ENCODE measurements at places on chromosomes 3 and 15. TPM values are rescaled to one million over a fixed set of nuclear protein-coding genes. Genes with fewer than 3 reads are reported as not detected.

The GOLGA6L25 gene
- total RNA-seq, result not detected

The CSPG5 gene
- not detected for total RNA-seq

- ATAC-seq, result no peak
Measured at GRCh38 chr15:81916451-81916850, 129.4 kb downstream of the MEX3B start.

DNA sequence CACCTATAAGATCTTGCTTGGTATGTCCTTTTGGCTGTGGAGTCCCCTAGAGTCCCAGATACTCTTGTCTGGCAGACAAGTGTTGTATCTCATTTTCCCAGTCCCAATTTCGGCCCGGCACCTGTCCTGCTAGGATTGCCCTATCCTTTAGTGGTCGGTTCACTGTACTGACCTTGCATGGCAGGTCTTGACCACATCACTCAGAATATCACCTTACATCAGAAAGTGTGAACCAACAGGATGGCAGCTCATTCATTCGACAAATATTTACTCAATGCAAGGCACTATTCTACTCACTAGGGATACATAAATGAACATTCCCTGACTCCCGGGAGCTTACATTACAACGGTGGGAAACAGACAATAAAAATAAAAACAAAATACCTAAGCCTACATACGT lies 5.7 kb upstream of the CCDC80 start:
- no peak for ATAC-seq

- ATAC-seq, result no peak
Measured at GRCh38 chr3:124760601-124761000, 30.3 kb downstream of the UMPS start.

GRCh38 chr3:58991026-58991425 lies 58.8 kb downstream of the CFAP20DC start:
- no peak for ATAC-seq

The WNT5A gene
- 5.4 TPM for total RNA-seq

DNA sequence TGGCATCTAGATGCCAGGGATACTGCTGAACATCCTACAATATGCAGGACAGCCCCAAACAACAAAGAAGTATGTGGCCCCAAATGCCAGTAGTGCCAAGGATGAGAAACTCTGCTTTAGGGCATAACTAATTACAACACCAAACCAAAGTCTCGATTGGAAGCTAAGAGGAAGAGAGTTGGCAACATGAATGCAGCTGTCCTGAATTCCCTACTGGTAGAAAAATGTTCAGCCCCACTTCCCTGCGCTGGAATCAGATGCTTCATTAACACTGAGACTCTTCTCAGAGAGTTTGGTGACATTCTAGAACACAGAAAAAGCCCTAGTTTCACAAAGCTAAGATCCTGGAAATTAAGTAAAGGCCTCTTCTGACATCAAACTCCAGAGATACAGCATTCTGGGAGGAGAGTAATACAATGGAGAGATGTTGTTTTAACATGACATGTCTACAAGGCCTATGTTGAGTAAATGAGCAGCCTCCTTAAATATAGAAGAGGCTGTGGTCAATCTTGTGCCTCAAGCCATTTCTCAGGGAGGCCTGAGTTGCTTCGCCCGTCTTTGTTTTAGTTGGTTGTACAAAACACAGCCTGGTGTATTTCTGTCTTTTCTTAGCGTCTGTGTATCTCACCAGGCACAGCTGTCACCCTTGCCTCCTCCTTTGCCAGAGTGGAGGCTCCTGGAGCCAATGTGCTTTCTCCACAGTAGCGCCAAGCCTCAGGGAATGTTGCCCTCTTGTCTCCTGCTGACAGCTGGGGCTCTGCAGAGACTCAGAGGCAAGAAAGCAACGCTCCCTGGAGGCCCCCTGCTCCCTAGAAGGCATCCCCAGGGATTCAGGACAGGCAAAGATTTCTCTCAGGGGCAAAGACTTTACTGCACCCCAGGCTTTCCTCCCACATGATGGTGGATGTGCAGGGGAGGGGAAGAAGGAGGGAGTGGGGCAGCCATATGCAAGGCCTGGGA lies 25.1 kb upstream of the CTNNB1 start:
- ATAC-seq, result no peak

DNA sequence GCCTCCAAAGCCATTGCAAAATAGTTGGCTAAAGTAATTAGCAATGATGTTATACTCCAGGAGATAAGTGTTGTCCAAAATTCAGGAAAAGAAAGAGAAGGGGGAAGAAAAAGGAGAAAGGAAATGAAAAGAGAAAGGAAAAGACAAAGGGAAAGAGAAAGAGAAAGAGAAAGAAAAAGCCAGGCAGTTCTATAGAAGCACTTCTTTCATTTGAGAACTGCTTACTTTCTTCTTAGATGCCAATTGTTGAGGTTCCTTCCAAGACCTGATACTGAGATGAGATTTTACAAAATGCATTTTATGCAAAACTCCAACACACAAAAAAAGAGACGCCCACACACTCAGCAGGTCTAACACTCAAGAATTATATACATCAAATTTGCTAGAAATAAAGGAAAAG lies 298.4 kb downstream of the KCNH8 start:
- ATAC-seq, result no peak

GRCh38 chr15:50280271-50280670 lies 14.7 kb upstream of the HDC start:
- no peak for ATAC-seq

DNA sequence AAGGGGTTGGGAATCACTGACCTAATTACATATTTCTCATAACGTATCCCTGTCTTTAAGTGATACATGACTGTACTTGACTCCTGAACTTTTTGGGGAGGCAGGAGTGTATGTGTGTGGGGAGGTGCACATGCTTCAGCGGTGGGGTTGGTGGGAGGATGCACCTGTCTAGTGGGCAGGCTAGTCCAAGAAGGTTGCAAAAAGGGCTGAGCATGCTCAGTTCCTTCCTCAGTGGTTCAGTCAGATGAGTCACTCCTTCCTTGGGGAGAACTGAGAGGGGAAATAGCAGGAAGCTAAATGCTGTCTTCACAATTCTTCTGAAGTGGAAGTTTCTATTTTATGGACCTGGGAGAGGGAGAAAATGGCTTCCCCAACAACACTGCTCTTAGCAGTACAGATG lies 24.6 kb upstream of the AP4E1 start:
- no peak for ATAC-seq

The FANCD2 gene
- total RNA-seq, result 2.5 TPM

The MYRIP gene
- 6.4 TPM for total RNA-seq

The SCN11A gene
- total RNA-seq, result 0.15 TPM

GRCh38 chr3:149233323-149233722 lies 11.7 kb upstream of the CP start:
- no peak for ATAC-seq

GRCh38 chr15:60901647-60902046 lies 327.5 kb downstream of the RORA start:
- no peak for ATAC-seq

DNA sequence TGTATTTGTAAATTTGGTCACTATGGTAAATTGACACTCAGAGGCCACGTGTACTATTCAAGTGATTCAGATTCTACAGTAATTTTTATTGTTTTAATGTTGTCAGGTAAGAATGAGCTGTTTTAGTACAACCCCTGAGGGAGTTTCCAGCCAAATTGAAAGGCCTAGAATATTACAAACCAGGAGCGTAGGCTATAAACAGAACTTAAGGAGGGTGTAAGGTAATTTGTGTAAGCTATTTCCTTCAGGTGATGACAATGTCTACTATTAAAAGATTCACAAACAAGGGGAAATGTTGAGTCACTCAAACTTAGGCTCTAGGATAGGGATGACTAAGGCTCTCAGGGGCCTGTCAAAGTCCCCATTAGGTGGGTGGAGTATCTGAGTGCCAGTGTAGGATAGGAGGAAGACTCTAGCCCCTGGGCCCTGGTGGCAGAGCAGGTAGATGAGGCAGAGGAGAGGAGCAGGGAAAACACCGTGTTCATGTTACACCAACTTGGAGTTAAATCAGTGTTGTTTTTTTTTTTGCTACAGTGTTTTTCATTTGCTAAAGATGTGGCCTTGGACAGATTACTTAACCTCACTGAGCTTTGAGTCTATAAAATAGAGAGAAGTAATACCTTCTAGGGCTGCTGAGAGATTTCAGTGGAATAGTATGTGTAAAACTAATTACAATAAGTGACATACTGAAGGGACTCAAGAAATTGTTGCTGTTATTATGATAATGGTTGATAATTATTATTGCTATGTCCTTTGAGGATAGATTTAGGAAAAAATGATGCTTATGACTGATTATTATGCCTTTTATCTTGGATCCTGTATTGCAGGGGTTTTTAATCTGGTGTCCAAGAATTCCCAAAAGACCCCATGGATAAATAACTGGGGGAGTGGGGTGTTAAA lies 10.3 kb downstream of the TM4SF1 start:
- ATAC-seq, result peak; percentile 48

- ATAC-seq, result no peak
Measured at GRCh38 chr3:140199008-140199407, 264.0 kb downstream of the CLSTN2 start.

DNA sequence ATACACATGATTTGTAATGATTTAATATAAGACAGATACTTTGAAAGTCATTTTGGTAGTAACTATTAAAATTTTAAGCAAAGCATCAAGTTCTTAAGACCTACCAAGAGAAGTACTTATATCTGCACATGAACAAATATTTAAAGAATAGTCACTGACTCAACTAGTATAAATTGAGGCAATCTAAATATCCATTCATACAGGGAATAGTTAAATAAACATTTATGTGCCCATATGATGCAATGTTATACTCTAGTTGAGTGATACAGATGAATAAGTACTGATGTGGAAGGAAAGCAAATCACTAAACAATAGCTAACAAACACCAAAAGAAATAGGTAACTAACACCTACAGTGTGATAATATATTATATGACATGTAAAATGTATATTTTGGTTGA lies 527.7 kb downstream of the EPHA3 start:
- no peak for ATAC-seq

The ARPP21 gene
- 1.5 TPM for total RNA-seq

GRCh38 chr3:74402821-74403220 lies 211.6 kb downstream of the CNTN3 start:
- no peak for ATAC-seq

The DNAH12 gene
- not detected for total RNA-seq

DNA sequence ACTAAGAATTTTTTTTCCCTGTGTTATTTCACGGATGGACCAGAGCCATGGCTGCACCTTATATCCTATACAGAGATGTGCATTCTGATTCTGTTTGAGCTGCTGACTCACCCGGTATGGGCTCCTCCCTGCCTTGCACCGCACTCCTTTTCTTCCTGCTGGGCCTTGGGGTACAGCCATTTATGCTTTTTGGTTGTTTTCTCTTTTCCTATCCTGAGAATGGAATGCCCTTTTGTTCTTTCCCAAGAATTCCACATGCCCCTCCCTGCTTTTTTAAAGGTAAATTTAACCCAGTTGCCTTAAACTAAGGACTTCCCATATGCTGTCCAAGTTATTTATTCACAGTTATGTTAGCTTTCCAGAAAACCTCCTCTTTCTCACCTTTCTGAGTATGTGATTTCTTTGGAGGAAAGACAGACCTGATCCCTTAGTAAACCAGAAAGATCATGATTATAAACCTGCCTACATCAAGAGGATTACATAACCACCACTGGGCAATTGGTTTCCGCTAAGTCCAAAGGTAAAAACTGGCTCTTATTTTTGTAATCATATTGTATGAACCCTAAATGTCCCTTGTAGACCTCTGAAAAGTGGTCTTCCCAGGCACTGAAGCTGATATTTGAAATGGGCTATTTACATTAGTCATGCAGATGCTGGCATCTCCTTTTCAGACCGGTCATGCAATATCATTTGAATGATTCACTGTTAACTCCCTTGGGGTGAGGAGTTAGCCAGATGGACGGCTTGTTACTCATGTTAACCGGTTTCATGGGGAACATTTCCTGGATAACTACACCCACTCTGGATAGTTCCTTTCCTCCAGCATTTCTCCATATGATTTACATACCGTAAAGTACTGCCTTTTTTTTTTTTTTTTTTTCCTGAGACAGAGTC lies 45.5 kb downstream of the TMOD3 start:
- ATAC-seq, result peak; percentile 89

DNA sequence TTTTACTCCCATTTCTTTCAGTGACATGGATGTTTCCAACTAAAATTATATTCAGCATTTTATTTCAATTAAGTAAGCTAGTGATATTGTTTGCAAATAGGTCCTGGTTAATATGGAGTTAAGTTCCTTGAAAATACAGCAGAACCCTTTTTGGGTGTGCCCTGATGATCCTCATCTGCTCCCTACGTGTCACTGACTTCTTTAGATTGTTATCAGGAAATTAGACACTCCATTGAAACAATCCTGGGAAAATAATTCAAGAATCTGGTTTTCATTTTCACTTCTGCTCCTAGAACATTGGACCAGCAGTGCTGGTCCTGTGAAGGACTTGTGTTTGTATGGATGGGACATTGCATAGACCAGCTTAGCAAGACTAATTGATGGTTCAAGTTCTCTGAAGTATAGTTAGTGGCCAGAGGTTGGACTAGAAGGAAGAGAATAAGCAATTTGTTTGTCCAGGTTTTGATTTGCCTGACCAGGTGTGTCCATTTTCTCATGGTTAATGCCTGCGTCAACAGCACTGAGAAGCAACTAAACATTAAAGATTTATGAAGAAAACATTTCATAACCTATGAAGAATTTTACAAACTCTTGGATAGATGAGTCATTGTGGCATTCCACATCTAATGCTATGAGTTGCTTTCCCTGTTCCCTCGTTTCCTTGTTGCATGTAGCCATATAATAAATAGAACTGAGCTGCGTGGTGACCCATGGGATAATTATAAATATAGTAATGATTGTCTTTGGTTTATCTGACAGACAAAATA lies 95.8 kb downstream of the ZPLD1 start:
- no peak for ATAC-seq

- no peak for ATAC-seq
Measured at GRCh38 chr3:140113996-140114788, 179.2 kb downstream of the CLSTN2 start.

DNA sequence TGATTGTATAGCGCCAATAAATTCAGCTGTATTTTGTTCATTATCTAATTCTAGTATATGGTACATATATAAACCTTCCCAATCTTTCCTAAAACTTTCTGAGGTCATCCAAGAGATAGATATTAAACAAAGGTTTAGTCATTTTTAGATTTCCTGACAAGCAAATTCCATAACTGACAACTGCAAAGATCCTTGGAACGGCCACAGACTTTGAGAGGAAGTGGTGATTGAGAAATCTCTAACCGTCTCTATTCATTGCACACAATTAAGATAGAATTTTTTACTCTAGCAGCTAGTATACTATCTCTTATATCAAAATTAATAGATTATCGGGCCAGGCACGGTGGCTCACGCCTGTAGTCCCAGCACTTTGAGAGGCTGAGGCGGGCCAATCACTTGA lies 4.7 kb downstream of the CSNK1G1 start:
- no peak for ATAC-seq

- no peak for ATAC-seq
Measured at GRCh38 chr3:149497966-149498670, 23.6 kb downstream of the TM4SF4 start.
